ENCODE measurements at places on chromosomes 11 and 22.

- no peak for DNase-seq
Observed at GRCh38 chr11:46020084-46020599, 97.7 kb downstream of the LARGE2 start.

DNA sequence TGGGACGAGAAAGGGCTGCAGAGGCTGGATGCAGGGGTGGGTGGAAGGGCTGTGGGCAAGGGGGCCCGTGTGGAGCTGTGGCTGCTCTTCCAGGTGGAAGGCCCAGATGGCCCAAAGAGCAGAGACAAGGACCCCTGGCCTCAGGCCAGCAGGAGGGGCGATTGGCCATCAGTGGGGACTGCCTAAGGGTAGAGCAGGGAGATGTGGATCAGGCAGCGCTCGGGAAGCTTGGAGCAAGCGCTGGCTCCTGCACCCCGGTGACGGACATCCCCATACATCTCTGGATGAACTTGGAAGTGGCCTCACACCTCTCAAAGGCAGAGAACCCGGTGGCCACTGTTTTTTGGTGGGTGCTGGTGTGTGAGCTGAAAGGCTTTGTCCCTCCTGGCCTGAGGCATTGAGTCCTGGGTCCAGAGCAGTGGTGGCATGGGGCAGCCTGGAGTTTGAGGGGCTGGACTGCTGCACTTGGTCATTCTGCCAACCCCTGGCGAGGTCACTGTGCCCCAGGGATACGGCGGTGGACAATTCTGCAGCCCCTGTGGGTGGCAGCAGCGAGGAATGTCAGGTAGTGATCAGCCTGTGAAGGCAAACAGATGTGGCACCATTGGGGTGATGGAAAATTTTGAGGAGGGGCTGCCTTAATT, 5.9 kb downstream of the FRMD8 start:
- DNase-seq, result no peak

DNA sequence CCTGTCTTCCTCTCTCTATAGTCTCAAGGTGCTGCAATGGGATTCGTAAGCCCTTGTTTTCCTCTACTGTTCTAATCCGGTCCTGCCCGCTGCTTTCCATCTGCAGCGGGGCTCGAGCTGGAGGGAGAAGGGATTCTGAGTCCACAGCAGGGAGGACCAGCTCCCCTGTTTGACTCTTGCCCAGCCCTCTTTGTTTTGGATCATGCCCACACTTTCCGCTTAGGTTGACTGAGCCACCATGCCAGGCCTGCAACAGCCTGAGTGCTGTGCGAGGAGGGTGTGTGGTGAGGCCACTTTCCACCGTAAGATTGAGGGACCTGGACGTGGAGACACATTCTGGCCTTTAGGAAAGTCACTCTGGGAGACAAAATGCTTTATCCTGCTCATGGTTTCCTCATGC, 58.3 kb downstream of the CEP164 start:
- DNase-seq, result no peak

DNA sequence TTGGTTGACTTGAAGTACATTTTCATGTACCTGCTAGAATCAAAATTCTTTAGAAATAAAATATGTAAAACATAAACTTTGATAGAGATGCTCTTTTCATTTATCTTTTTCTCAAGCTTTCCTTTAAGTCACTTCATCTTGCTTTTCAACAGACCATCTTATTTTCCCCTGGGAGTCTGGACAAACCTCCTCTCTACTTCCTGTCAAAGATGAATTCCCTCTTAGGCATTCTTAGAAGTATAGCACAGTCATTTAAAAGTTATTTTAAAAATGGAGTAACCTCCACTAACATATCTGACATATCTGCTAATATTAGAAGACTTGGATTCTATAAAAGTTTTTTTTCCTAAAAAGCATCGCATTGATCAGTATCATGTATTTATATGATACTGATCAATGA, 84.8 kb upstream of the PAX6 start:
- DNase-seq, result no peak

GRCh38 chr22:47586946-47587345, 824.5 kb downstream of the TBC1D22A start:
- DNase-seq, result no peak

- DNase-seq, result no peak
Observed at GRCh38 chr22:28942801-28943500, 59.6 kb downstream of the ZNRF3 start.

GRCh38 chr22:46099740-46100139, 50.6 kb upstream of the PPARA start:
- DNase-seq, result no peak

- no peak for DNase-seq
Observed at GRCh38 chr22:44103735-44104480, 76.8 kb upstream of the PARVG start.

DNA sequence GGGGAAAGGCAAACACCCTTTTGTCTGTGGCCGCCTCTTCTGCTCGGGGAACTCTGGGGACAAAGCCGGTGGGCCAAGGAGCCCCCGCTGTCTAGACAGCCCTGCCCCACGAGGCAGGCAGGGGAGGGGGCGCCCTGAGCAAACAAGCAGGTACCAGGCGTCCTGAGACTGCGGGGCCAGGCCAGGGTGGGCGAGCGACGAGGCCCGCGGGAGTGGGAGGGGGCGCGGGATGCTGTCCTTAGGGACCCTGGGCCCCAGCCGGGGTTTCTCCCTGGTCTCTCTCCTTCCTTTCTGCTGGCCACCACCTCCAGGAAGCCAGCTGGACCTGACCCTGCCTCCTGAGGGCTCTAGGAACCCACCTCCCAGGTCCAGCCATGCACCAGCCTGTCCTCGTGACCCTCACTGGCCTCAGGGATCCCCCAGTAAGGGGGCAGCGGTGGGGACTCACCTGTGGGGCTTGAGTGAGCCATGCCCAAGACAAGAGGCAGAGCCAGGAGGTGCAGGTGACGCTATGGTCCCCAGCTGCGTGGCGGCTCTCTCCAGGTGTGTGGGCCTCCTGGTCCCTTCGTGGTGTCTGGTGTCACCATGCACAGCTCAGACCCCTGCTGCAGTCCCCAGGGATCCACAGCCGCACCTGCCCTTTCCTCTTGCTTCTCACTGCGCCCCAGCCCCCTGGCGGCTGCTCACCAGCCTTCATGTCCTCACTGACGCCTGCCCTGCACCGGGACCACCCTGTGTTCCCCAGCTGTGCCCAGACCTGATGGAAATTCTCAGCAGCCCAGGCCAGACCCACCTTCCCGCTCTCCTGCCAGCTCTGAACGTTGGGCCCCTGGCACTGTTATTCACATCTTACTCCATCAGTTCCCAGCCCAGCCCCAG, 26.5 kb upstream of the MUC5AC start:
- DNase-seq, result no peak

DNA sequence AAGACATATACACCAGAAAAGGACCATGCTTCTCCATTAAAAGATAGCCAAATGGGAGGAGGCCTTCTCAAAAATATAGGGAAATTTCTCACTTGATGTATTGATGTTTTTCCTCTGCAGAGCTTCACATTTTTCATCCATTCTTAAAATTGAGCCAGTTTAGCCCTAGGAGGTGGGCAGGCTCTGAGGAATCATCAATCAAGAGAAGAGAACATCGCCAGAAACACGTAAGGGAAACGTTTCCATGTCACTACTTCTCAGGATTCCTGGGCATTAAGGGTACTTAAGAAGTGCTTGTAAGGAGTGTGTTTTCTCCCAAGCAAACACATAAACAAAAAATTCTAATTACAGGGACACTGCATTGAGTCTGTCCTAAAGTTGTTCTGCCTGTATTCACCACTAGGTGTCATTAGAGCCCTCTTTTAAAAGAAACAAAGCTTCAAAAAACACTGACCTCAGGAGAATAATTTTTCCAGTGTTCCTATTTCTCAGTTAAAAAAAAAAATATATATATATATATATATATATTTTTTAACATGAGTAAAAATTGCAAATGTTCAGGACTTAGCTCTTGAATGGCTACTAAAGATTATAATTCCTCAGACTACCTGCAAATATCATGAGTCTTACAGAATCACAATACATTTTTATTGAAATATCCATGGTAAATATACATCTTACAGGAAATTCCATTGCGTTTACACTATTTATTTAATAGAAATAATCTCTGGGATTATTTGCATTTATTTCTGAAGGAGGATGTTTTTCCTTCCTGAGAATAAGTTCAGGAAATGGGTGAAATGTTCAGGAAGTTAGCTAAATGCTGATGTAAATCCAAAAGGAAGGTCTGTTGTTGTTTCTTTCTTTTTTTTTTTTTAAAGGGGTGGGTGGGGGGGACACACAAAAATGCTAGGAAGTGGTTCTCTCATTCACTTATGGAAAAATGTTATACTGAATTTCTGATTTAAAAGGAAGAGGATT, 16.0 kb downstream of the FZD4 start:
- peak; percentile 71 for DNase-seq

GRCh38 chr11:9689721-9690120, 25.8 kb downstream of the SWAP70 start:
- DNase-seq, result peak; percentile 17
